ENCODE measurements at places on chromosomes 12 and 14.

DNA sequence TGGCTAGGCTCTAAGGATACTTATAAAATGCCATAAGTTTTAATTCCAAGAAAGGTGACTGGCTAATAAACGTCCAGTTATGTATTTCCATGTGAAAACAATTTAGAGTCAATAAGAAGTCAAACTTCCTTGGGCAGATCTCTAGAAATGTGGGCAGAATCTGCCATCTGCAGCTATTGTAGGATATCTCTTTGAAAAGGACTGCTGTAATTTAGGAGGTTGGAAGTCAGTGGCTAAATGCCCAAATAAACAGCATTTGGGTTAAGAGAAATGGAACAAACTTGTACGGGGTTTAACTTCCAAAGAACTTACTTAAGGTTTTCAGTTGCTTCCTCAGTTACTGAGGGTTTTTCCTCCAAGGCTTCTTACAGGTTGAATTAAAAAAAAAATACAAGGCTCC lies 121.6 kb downstream of the FIGNL2 start:
- H3K36me3 ChIP-seq = no peaks in the 10 kb centered on the region
- peaks cover 4% of the 10 kb centered on the region for H3K4me1 ChIP-seq
- H3K4me3 ChIP-seq = no peak overlapping the region
- no peak for DNase-seq
- H3K27ac ChIP-seq = no peak overlapping the region
- peaks cover 21% of the 10 kb centered on the region for H3K27me3 ChIP-seq

- H3K27ac ChIP-seq = no peak overlapping the region
- H3K4me3 ChIP-seq = no peak overlapping the region
- peaks cover 8% of the 10 kb centered on the region for H3K27me3 ChIP-seq
These were observed 2.7 kb downstream of the JDP2 start for GRCh38 chr14:75430526-75430925.

DNA sequence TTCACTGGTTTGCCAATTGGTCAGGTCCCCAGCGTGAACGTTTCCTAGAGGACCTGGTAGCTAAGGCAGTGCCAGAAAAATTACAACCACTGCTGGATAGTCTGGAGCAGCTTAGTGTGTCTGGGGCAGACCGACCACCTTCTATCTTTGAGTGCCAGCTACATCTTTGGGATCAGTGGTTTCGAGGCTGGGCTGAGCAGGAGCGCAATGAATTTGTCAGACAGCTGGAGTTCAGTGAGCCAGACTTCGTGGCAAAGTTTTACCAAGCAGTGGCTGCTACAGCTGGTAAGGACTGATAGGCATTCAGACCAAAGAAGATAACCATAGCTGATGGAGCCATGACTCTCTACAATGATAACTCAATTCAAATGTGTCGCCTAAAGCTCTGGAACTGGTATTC lies 2.5 kb downstream of the C14orf119 start:
- peaks cover 45% of the 10 kb centered on the region for H3K4me1 ChIP-seq
- H3K36me3 ChIP-seq = peaks cover 8% of the 10 kb centered on the region
- H3K27ac ChIP-seq = peak overlapping the region; percentile 52

- H3K4me1 ChIP-seq = peaks cover 62% of the 10 kb centered on the region
- H3K27ac ChIP-seq = peak overlapping the region; percentile 68
- H3K27me3 ChIP-seq = no peaks in the 10 kb centered on the region
- H3K4me3 ChIP-seq = no peak overlapping the region
- H3K36me3 ChIP-seq = no peaks in the 10 kb centered on the region
These were observed 475.8 kb downstream of the RAD51B start for GRCh38 chr14:68295316-68295816.

- H3K27me3 ChIP-seq = peaks cover 12% of the 10 kb centered on the region
- H3K4me1 ChIP-seq = peaks cover 9% of the 10 kb centered on the region
- no peak overlapping the region for H3K4me3 ChIP-seq
- H3K27ac ChIP-seq = no peak overlapping the region
These were observed 17.3 kb upstream of the CKAP4 start for GRCh38 chr12:106265116-106265515.

GRCh38 chr12:115337693-115338543 lies 653.9 kb upstream of the TBX3 start:
- no peaks in the 10 kb centered on the region for H3K36me3 ChIP-seq
- H3K4me3 ChIP-seq = no peak overlapping the region
- no peak overlapping the region for H3K27ac ChIP-seq
- no peak for DNase-seq
- H3K27me3 ChIP-seq = peaks cover 9% of the 10 kb centered on the region

DNA sequence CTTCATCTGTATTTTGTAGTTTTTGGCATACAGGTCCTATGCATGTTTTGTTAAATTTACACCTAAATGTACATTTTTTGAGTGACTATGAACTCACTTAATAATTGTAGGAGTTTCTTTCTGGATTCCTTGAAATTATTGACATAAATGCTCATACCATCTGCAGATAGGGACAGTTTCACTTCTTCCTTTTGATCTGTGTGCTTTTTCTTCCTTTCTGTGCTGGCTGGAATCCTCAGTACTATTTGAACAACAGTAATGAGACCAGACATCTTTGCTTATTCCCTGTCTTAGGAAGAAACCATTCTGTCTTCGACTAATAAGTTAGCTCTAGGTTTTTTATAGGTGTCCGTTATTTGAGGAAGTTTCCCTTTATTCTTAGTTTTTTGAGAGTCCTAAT lies 110.3 kb downstream of the ADGRD1 start:
- DNase-seq = no peak
- H3K4me3 ChIP-seq = no peak overlapping the region
- H3K4me1 ChIP-seq = peaks cover 5% of the 10 kb centered on the region
- no peaks in the 10 kb centered on the region for H3K36me3 ChIP-seq
- no peak overlapping the region for H3K27ac ChIP-seq

- no peak for DNase-seq
- no peaks in the 10 kb centered on the region for H3K4me1 ChIP-seq
- H3K27ac ChIP-seq = no peak overlapping the region
- no peak overlapping the region for H3K4me3 ChIP-seq
These were observed 22.8 kb downstream of the GALNT8 start for GRCh38 chr12:4743046-4743445.

- no peak for DNase-seq
- no peaks in the 10 kb centered on the region for H3K27me3 ChIP-seq
- H3K4me3 ChIP-seq = no peak overlapping the region
- no peaks in the 10 kb centered on the region for H3K4me1 ChIP-seq
These were observed 145.9 kb upstream of the BMP4 start for GRCh38 chr14:54102530-54102929.

DNA sequence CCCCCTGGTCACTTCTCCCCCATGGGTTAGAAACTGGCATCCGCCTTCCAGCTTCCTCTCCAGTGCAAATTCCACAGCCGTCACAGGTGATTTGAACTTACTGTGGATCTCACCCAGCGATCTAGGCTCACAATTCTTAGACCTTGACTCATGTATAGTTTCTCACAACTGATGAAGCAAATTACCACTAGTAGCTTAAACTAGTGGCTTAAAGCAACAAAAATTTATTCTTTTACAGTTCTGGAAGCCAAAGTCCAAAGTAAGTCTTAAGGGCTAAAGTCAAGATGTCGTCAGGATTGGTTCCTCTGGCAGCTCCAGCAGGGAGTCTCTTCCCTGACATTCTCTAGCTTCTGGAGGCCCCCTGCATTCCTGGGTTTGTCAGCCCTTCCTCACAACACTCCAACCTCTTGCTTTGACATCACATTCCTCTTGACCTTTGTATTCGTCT lies 117.4 kb downstream of the KTN1 start:
- H3K4me1 ChIP-seq = no peaks in the 10 kb centered on the region
- H3K4me3 ChIP-seq = no peak overlapping the region
- no peaks in the 10 kb centered on the region for H3K27me3 ChIP-seq
- peaks cover 12% of the 10 kb centered on the region for H3K36me3 ChIP-seq
- H3K27ac ChIP-seq = no peak overlapping the region

DNA sequence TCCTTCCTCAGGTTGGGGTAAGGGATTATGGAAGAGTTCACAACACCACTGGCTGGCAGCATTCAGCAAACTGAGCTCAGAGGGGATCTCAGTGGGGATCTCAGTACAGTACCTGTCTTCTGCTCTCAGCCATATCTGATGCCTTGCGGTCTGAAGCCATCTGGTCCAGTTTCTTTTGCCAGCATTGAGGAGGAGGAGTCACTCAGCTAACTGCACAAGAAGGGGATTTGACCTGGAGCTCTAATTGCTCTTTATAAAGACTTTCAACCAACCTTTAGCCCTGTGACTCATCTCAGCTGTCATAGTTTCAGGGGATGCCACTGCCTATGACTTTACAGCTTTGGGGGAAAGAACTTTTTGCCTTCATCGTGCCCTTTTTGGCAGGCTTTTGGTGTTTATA lies 44.9 kb downstream of the JKAMP start:
- H3K4me3 ChIP-seq = no peak overlapping the region
- H3K27me3 ChIP-seq = peaks cover 30% of the 10 kb centered on the region
- no peaks in the 10 kb centered on the region for H3K36me3 ChIP-seq
- H3K4me1 ChIP-seq = no peaks in the 10 kb centered on the region
- H3K27ac ChIP-seq = no peak overlapping the region
- DNase-seq = no peak

DNA sequence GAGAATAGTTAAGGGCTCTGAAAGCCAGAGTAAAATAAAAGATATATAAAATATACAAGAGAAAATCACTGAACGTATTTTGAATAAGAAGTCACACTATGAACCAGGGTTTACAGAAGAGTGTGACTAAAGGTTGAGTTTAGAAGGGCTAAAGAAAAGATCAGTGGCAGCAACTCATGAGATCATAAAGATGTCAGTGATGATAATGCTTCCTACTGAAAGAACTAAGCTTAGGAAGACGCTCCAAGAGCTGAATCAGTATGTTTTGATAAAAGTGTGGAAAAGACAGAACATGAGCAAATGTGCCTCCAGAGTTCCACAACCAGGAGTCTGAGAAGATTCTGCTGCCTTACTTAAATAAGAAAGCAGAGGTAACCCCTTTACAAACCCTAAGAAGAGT lies 74.6 kb downstream of the KITLG start:
- DNase-seq = no peak
- H3K36me3 ChIP-seq = no peaks in the 10 kb centered on the region
- H3K4me1 ChIP-seq = no peaks in the 10 kb centered on the region
- no peak overlapping the region for H3K27ac ChIP-seq

- H3K4me1 ChIP-seq = peaks cover 1% of the 10 kb centered on the region
- no peaks in the 10 kb centered on the region for H3K36me3 ChIP-seq
- H3K27me3 ChIP-seq = no peaks in the 10 kb centered on the region
- H3K27ac ChIP-seq = no peak overlapping the region
- no peak for DNase-seq
These were observed 716.0 kb downstream of the LRFN5 start for GRCh38 chr14:42322531-42323284.

- peaks cover 36% of the 10 kb centered on the region for H3K27me3 ChIP-seq
- peaks cover 6% of the 10 kb centered on the region for H3K4me1 ChIP-seq
- H3K27ac ChIP-seq = no peak overlapping the region
- no peak for DNase-seq
These were observed 2.0 kb upstream of the CCDC63 start for GRCh38 chr12:110844551-110845338.

GRCh38 chr12:117724543-117724942 lies 244.2 kb downstream of the KSR2 start:
- DNase-seq = no peak
- no peaks in the 10 kb centered on the region for H3K4me1 ChIP-seq
- peaks cover 4% of the 10 kb centered on the region for H3K27me3 ChIP-seq
- no peak overlapping the region for H3K27ac ChIP-seq
- H3K36me3 ChIP-seq = no peaks in the 10 kb centered on the region
- H3K4me3 ChIP-seq = no peak overlapping the region

DNA sequence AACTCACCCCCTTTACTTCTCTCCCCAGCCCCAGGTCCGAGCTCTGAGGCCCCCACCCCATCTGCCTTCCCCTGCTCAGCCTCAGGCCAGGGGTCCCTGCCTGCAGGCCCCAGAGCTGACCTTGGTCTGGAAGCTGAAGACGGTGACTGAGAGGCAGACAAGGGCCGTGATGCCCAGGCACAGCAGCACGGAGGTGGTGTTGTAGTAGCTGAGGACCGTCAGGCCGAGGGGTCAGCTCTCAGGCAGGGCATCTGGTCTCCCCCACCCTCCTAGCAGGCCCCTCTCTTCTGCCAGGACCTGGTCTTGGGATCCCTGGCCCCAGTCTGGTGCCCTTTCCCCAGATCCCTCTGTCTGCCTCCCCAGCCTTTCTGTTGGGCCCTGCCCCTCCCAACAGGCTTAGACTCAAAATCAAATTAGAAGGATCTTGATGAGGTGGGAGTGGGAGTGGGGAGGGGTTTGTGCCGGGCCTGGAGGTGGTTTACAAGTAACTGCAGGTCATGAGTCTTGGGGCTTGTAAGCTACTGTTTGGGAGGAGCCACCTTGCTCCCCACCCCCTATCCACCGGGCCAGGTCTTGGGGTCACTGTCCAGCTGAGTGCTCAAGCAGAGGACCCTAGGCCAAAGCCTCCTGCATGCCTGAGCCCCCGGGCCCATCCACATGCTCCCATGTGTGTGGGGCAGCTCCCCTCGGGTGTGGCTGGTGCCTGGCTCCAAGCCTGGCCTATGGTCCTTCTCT lies 14.2 kb downstream of the FAIM2 start:
- peaks cover 14% of the 10 kb centered on the region for H3K27me3 ChIP-seq
- DNase-seq = no peak
- no peaks in the 10 kb centered on the region for H3K4me1 ChIP-seq
- no peaks in the 10 kb centered on the region for H3K36me3 ChIP-seq
- H3K4me3 ChIP-seq = no peak overlapping the region

DNA sequence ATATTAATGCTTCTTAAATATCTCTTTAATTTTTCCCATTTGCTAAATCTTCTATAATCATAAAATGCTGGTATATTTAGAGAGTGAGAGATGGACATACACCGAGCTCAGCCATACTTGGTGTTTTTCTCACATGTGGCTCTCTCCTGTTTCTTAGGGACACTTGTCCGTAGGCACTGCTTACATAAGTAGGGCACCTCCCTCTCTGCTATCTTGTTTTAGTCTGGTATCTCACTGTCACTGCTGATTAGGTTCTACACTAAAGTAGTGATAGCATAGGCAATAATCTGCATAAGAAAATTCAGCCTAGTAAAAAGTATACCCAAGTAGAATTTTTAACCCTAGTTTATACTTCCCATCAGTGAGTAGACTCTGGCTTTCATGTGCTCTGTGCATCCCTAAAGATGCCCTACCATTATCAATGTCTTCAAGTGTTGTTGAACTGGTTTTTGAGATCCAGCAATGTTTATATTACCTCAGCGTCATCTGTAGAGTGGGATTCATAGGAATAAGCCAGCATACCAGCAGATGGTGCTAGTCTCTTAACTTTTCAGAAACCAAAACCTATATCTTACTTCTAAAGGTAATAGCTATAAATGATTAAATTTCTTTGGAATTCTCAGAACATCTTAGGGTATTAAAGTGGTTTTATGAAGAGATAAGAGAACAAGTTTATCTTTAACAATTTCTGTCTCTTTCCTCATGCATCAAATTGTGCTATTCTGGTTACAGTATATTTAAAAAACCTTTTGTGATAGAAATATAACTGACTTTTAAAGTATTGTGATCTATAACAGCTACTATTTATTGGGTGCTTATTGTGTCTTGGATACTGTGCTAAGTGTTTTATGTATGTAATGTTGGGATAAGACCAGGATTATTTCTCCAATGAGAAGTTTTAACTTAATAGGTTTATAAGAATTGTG lies 32.9 kb downstream of the ARID2 start:
- H3K4me1 ChIP-seq = peaks cover 50% of the 10 kb centered on the region
- peaks cover 10% of the 10 kb centered on the region for H3K36me3 ChIP-seq
- DNase-seq = no peak
- H3K27me3 ChIP-seq = no peaks in the 10 kb centered on the region
- H3K4me3 ChIP-seq = no peak overlapping the region

- H3K27ac ChIP-seq = no peak overlapping the region
- H3K4me1 ChIP-seq = no peaks in the 10 kb centered on the region
- peaks cover 18% of the 10 kb centered on the region for H3K36me3 ChIP-seq
- H3K27me3 ChIP-seq = no peaks in the 10 kb centered on the region
These were observed 121.5 kb downstream of the CEP83 start for GRCh38 chr12:94338006-94338794.

All from naive thymus-derived CD8-positive, alpha-beta T cell (primary cell).